Stimulated activated CD4-positive, alpha-beta T cell treated with anti-CD3 and anti-CD28 coated beads, Interleukin-2, amount 100 ng/mL, for 24 hours (primary cell): ENCODE measurements at places on chromosomes 2 and 18.

DNA sequence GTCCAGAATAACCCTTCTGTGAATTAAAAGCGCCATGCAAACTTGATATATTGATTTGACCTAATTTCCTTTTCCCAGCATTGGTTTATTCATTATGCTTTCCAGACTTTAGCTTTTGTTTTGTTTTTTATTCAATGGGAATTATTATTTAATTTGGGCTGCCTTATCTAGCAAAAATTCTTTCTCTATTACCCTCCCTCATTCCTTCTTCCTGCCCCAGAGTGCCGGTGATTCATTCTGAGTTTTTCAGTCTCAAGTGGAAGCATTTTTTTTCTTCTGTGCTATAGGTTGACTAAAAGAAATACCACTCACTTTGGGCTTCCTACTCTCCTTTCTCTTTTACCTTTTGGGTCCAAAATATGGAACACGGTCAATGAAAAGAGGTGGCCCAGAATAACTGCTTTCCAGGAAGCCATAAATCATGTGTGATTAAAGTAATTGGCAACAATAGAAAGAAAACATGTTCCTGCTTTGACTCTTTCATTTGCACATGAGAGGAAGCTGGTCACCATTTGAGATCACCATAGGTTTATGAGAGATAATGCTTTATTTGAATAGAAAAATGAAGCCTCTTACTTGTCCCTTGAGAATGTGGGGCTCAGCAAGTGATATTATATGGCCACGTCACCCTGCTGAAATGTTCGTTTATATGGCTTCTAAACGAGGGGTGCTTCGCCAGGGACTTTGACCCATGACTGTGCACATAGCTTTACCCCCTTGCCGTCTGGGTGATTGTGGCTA, 422.8 kb upstream of the ZEB2 start:
- no peak for DNase-seq

DNA sequence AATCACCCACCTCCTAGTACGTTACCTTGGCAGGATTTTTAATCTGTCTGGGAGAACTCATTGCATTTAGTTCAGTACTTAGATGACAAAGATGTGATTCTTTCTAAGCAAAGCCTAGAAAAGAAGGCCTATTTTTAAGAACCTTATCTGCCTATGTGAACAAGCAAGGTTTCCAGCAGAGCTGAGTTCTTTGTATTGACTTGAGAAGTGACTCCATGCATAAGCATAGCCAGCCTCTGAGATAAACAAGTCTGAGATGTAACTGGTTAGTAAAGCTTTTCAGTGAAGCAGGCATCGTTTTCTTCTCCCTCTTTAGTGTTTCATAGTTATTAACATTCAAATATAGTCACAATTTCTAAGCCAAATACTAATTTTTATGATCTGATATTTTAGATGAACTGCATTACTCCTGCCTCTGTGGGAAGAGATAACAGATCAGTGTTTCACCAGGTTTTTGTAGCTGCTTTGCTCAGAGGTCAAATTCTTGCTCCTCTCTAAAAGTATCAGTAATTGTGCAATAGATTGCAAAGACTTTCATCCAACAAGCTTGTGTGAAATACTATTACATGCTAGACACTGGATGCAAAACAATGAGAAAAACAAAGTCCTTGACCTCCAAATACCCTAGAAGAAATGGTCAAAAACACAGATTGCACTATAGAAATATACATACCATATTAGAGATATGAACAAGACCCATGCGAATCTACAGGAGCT, 107.8 kb downstream of the MBD2 start:
- no peak for DNase-seq

- DNase-seq: no peak
Measured at GRCh38 chr2:200585730-200586643, at the start of gene AOX1. Gene AOX1, plus strand, starts transcription at chr2:200586014. Its CDS starts 95 bp downstream, at chr2:200586109.

DNA sequence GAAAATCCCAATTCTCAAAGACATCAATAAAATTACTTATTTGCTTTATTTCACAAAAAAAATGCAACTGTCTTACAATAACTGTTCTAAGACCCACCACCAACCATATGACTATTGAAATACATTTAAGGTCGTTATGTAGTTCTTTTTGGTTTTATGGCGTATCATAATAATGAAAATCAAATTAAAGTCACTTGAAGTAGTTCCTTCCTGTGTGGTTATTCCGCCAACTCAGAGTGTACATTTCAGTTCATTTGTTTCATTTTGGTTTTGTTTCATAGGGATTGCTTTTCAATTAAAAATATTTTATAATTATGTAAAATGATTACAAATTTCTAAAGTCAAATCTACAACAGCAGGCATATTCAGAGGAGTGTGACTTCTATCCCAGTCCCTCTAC, 45.9 kb upstream of the AAK1 start:
- DNase-seq: no peak

- no peak for DNase-seq
Measured at GRCh38 chr2:199870581-199870980, 19.6 kb upstream of the FTCDNL1 start.

GRCh38 chr2:47551800-47552525, 149.0 kb downstream of the MSH2 start:
- no peak for DNase-seq
